ENCODE measurements at places on chromosomes 4 and X.

- no peak for DNase-seq
Observed at GRCh38 chr4:103305355-103305754, 107.2 kb upstream of the CENPE start.

GRCh38 chr4:3527101-3527913 is 4.9 kb downstream of the LRPAP1 start:
- DNase-seq, result no peak

GRCh38 chr4:41257257-41257901 is 651 bp downstream of the UCHL1 start:
- peak; percentile 65 for DNase-seq

GRCh38 chr4:145427991-145428390 is 53.7 kb upstream of the SMAD1 start:
- DNase-seq, result no peak

DNA sequence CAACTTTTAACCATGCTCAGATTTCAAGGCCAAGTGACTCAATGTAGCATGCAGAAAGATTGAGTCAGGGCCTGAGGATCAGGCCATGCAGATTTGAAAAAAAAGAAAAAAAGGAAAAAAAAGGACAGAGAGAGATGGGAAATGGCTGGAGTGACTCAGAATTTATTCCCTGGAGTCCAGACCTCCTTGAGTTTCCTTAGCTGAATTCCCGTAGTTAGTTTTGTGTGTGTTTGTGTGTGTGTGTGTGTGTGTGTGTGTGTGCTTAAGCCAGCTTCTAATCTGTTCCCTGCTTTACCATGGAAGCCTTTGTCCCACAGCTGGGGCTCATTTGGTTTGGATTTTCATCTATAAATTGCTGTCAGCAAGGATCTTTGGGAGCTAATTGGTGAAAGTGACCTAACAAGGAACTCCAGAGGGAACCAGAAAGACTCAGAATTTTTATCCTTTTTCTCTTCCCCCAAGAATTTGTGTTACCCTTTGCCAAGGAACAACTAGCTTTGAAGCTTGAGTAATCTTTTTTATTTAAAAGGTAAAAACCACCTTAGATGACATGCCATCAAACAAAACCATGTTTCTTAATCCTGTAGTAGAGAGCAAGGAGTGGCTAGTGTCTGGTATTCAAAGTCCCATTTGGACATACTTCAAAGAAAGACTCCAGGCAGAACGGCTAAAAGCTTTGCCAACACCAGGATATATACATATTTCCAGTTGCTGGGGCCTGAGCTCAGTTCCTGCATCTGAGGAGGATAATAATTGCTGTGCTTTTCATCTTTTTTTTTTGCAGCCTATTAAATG is 109.0 kb upstream of the DDIT4L start:
- no peak for DNase-seq

DNA sequence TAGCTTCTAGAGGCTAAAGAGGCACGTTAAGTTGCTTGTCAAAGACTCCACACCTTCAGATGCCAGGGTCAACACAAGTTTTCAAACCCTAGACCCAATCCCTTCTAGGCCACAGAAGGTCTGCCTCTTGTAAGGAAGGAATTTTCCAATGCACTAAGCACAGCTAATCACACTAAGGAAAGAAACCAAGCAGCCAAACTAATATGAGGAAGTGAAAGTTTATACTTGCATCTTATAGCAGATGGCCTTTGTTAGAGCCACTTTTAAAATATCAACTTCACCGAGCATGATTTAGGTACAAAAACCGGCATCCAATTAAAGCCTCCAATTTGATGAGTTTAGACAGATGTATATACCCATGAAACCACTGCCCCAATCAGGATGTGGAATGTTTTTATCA is 9.9 kb downstream of the FHL1 start:
- no peak for DNase-seq

DNA sequence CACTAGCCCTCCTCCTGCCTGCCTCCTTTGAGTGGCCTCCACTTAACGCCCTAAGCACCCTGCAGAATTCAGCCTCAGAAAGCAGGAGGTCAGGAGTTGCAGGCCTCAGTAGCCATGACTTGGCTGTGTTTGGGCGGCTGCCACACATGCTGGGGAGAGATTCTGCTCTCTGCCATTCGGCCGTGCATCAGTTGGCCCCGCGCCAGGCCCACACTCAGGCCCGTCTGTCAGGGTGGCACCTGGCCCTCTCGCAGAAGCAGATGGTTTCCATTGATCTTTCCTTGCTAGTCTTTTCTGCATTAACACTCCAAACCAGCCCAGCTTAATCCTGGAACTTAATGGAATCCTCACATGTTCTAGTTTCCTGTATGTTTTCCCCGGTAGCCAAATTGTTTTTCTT is 30.7 kb upstream of the ATP6AP2 start:
- no peak for DNase-seq

DNA sequence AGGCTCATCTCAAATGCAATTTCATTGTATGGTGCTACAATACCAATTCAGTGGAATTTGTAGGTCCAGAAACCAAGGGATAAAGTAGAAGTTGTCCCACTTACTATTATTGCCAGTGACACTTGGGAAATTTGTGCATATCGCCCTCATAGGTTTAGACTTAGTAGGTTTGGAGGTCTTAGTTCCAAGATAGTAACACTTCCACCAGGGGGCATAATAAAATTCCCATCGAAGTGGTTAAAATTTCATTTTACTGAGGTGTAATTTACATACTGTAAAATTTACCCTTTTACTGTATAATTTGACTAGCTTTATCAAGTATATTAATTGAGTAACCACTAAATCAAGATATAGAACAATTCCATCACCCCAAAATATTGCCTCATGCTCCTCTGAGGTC is 174.6 kb downstream of the INPP4B start:
- no peak for DNase-seq

DNA sequence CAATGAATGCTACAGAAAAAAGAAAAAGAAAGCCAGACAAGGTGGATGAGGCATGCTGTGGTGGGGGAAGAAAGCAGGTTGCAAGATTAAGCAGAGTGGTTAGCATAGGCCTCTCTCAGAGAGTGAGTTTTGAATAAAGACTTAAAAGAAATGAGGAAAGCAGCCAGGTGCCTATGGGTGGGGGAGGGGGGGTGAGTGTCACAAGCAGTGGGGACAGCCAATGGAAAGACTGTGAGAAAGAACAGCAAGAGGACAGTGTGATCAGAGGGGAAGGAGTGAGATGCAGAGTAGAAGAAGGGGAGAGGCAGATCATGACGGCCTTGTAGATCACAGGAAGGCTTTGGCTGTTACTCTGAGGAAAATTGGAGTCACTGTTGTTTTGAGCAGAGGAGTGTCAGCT is 162.5 kb downstream of the SOX3 start:
- no peak for DNase-seq
